ENCODE measurements at places on chromosomes 11 and 22.

DNA sequence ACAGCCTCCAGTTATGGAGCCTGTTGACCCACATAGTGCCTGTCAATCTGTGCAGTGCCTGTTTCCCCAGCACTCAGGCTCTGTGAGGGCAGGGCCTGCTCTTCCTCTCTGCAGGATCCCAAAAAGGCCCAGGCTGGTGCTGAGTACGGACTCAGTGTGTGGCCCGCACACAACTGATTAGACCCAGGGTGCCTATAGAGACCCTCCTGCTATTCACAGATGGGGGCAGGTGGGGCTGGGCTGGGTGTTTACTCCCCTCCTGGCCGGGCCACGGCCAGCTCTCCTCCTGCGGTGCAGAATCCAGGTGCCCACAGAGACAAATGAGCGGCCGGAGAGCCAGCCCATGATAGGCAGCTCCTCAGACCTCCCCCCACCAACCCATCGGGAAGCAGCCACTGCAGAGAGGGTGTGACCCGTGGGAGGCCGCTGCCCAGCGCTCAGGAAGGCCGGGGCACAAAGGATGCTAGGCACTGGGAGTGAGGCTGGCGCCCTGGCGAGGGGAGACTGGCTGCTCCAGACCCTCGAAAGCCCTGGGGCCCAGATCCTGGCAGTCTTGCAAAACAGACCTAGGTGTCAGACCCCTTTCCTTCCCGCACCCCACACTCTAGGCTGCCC lies 239.0 kb downstream of the CTTN start:
- DNase-seq = no peak

DNA sequence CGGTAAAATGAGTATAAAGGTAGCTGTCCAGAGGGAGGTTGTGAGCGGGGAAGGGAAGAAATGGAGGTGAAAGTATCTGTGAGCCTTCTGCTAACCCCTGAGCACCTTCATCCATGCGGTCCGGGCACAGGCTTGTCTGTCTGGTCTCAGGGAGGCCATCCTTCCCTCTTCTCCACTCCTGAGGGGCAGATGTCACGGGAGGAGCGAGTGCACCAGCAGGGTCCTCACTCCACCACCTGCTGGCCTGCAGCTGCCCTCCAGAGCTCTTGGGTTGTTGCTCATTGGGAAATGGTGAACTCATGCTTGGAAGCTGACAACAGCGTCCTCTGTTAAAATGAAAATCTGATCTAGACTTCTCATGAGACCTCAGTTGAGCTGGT lies 33.8 kb upstream of the WNT11 start:
- no peak for DNase-seq

DNA sequence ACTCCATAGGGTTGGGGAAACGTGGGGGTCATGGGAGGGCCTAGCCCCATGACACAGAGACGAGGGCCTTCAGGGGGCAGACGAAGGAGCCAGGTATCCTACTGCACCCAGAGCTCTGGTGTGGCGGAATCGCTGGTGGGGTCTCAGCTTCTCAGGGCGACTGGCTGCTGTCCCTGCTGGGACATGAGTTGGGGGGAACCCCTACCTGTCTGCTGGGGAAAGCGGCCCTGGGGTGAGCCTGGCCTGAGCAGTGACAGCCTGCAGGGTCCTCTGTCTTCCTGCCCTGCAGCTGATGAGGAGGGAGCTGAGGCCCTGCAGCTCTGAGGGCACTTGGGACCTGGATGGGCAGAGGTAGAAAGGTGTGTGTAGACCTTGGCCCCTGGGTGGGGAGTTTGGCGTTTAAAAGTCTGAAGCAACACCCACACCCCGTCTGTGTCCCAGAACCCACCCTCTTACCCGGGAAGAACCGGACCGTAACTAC lies 33.6 kb upstream of the GRAMD4 start:
- DNase-seq = no peak

GRCh38 chr22:29838599-29838956 lies 504 bp upstream of the ASCC2 start:
- no peak for DNase-seq

GRCh38 chr11:44726283-44727113 lies at the start of gene TSPAN18:
Gene TSPAN18, plus strand, starts transcription at chr11:44726962. Its CDS starts 179,455 bp downstream, at chr11:44906417.
- peak; percentile 35 for DNase-seq

DNA sequence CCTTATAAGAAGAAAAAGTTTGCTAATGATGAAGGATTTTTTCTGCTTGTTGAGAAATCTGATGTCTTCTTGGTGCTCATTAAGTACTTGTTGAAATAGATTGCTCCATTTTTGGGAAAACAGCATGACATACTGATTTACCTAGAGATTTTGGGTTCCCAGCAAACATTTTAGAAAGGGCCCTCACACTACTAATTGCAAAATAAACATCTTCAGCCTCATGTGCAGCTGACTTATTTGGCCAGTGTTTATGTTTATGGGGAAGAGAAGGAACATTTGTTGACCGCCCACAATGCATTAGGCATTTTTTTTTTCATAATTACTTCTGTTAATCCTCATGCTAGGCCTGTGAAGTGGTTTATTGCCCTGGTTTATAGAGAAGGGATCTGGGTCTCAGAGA lies 40.1 kb downstream of the LDLRAD3 start:
- DNase-seq = no peak

- DNase-seq = no peak
These were observed 3.6 kb upstream of the C11orf86 start for GRCh38 chr11:66971488-66971887.

DNA sequence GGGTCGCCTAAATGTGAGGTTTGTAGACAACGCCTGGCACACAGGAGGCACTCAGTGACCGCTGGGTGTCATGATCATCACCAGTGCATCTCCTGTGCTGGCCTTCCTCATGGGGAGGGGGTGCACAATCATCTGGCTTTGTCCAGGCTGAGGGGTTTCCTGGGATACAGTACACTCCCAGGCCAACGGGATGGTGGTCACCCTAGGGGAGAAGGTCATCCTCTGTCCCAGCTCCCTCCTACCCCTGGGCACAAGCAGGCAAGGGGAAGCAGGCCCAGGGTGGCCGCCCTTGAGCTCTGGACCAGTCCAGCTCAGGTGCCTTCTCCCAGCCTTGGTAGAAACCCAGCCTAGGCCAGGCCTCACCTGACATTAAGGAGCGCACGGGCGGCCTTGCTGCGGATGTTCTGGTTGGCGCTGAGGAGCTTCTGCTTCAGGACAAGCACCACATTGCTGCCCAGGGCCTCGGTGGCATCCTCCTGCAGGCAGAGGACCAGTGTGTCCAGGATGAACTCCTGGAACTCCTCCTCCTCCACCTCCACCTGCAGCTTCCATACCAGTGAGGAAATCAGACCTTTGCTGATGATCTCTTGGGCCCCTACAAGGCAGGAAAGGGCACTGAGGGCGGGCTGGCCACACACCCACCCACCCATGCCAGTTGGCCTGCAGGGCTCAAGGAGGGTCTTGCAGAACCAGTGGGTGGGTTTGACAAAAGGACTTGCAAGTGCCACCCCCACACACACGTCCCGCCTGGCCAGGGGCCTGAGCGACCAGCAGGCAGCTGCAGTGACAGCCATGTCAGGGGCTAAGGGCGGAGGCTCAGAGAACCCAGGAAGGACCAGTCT lies 6.6 kb upstream of the GNAZ start:
- DNase-seq = no peak

GRCh38 chr22:37148742-37149665 lies 712 bp downstream of the IL2RB start:
- no peak for DNase-seq

DNA sequence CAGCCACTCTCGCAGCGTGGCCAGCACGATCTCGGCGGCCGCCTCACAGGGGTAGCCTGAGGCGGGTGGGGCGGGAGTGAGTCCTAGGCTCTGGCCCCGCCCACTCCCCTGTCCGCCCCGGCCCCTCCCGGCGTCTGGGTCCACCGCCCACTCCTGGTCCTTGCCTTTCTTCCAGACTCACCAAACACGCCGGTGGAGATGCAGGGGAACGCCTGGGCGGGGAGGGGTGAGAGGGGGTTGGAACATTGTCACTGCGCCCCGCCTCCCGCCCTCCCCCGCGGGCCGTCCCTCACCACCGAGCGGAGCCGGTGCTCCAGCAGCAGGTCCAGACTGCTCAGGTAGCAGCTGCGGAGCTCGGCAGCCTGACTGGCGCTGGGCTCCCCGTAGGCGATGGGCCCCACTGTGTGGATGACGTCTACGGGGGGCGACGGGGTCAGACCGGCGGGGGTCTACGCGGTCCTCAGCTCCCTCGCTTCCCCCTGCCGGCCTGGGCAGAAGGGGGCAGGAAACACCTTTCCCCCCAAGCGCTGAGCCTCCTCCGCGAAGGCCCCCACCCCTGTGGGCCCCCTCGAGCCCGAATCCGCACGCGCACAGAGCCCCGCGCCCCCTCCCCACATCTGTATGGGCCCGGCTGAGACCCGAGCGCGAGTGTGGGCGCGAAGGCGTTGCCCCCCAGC lies 13.2 kb downstream of the OTUB1 start:
- no peak for DNase-seq

GRCh38 chr22:37211075-37211865 lies 1.0 kb downstream of the SSTR3 start:
- DNase-seq = no peak

DNA sequence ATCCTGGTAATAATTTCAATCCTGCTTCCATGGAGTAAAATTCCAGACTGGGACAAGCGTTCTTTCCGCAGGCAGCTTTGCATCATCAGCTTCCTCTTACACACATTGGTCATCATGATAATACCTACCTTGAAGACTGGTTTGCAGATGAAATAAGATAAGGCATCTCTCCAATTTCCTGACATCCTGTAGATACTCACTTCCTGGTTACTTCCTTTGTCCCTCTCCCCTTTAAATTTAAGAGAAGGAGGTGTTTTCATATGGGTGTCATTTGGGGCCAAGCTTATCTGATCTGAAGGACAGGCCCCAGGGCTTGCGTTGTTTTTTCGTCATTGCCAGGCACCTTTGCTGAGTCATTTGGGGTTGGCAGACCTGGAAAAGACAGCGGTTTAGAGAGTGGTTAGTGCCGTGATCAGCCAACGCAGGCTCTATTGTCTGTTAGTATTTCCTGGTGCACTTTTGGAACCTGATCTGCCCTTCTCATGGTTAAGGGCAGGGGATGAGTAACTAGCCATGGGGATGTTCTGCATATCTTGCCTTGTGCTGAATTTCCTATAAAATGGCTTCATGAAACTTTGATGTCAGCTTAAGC lies 24.1 kb downstream of the GRAMD1B start:
- no peak for DNase-seq

GRCh38 chr22:47294576-47294975 lies 532.1 kb downstream of the TBC1D22A start:
- DNase-seq = no peak

- DNase-seq = no peak
These were observed 56.5 kb downstream of the POLD3 start for GRCh38 chr11:74648894-74649293.

DNA sequence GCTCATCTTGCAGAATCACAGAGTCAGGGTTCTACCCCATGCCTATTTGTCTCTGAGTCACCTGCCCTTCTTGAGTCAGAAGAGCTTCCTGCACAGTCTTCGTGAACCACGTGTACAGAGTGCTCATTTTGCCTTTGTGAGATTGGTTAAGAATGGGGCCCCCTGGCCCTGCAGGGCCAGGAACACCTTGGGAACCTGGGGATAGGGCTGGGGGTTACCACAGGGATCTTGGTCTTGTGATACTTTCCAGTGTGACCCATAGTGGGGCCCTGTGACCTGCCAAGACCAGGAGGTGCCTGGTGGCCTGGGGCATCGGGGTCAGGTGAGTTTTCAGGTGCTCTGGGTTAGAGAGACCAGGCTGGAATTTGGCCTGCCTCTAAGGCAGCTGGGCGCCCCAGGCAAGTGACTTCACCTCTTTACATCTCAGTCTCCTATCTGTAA lies 9.4 kb downstream of the TMPRSS13 start:
- DNase-seq = no peak

DNA sequence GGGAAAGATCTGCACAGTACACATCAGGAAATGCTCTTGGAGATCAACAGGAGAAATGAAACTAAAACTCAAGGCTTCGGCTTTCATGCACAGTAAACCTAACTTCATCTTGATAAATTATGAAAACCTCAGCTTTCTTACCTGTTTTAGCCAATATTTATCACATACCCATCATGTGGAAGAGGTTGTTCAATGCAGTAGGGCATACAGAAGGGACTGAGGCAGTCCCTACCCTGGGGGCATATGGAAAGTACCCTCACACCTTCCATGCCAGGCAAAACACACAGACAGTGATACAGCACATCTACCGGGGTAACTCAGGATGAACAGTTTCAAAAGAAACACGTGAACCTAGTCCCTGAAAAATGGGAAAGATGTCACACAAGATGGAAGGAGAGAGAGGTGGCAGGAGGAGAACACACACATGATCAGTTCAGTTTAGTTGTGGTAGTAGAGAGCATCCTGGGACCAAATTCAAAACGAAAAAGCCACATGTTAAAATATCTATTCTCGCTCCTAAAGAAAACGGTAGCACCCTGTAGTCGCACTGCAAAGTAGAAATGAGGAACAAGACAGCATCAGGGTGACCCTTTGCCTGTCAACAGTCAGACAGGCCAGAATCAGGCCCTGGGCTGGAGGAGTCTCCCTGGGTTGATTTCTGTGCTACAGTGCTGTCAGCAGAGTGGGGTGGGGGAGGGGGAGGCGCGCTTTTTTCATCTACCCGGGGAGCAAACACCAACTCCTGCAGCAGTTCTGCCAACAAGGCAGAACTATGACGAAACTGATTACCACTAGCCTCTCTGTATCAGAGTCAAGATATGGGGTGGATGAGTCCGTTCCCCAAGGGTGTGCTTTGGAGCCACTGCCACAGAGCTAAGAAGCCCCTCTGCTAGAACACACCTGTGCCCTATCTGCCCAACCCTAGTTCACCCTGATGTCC lies 1.3 kb downstream of the HIRA start:
- DNase-seq = no peak

- no peak for DNase-seq
These were observed 110.8 kb downstream of the WNT7B start for GRCh38 chr22:45866126-45866645.

GRCh38 chr11:71563406-71563805 lies 2.0 kb upstream of the KRTAP5-10 start:
- DNase-seq = no peak

DNA sequence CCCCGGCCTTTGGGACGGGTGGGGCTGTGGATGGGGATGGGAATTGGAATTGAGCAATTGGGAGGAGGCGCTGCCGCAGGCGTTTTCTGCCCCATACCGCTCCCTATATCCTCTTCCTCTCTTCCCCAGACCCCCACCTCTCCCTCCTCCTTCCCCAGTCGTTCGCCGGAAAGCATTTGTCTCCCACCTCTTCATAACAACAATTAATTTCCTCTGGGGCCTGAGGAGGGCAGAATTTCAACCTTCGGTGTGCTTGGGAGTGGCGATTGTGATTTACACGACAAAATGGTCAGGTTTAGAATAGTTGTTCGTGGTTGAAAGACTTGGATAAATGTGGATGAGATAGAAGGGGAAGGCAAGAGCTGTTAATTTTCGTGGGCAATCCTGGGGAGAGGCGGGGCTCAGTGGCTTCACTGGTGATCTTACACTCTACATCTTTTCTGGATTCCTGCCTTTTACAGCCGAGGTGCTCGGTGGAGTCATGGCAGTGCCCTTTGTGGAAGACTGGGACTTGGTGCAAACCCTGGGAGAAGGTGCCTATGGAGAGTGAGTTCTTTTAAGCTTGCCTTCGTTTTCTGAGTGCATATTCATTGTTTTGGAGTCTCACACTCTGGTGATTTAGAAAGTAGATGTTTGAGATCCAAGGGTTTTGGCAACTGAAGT lies 1.5 kb downstream of the CHEK1 start:
- no peak for DNase-seq
